Activated gamma-delta T cell treated with anti-CD3 and anti-CD28 coated beads, Interleukin-2, amount 50 U/mL, for 16 hours (primary cell): ENCODE measurements at places on chromosomes 11 and 22.

- no peak for DNase-seq
These were observed 590.0 kb downstream of the METTL15 start for GRCh38 chr11:28697920-28698827.

DNA sequence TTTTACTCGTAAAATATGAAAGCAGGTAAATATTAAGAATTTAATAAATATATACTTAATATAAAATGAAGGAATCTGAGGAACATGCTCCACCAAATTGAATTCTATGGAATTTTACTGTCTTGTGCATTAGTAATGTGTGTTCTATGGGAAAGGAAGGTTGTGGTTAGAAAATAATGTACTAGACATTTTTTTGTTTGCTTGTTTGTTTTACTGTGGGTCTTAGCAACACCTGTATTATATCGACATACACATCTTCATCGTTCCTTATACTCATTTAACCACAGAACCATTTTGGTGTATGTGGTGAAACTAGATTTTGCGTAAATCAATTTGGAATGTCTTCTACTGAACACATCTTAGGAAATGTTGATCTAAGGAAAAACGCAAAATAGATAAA, 114.1 kb upstream of the MTMR2 start:
- DNase-seq: no peak

GRCh38 chr11:3000032-3000961, 8.2 kb upstream of the NAP1L4 start:
- no peak for DNase-seq

DNA sequence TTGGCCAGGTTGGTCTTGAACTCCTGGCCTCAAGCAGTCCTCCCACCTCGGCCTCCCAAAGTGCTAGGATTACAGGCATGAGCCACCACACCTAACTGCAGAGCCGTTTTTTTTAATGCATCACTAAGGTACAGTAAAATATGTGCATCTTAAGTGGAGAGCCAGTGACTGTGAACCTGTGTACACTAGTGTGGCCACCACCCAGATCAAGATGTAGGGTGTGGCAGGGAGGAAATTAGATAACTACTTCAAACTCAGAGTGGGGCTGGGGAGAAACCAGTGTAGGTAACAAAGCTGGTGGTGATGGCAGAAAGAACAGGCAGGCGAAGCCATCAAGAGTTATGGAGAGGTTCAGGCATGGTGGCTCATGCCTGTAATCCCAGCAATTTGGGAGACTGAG, 14.4 kb downstream of the SNAP29 start:
- DNase-seq: no peak

- DNase-seq: peak; percentile 71
These were observed 11.0 kb downstream of the CRELD2 start for GRCh38 chr22:49929211-49929979.

- DNase-seq: no peak
These were observed 708.9 kb upstream of the CCDC179 start for GRCh38 chr11:23569134-23569533.

DNA sequence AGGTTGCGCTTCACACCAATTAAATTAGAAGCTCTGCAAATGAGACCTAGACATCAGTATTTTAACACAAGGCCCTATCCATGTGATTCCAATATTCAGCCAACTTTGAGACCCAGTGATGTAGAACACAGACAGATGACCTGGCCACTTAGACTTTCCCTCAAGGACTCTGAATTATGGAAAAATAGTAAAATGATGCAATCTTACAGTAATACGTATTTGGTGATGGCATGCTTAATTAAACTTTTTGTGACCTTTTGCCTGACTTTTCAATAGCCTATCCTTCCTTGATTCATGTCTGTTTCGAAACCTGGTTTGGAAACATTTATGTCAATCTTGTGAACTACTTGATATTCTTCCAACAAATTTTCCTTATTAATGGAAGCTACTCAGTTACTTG, 521.2 kb downstream of the KCNA4 start:
- no peak for DNase-seq

DNA sequence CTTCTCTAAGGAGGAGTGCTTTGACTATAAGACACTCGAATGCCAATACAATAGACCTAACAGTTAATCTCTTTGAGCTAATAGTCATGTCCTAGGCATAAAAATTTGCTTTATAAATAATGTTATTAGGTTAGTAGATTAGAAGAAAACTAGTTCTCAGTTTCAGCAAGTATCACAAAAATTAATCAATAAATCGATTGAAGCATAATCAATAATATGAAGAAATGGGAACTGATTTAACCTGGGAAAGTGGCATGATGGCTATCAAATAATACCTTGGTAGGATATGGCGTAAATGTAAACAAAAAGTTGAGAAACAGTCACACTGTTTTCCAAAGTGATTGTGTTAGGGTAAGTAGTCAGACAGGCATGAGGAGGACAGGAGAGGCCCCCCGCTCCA, 676.3 kb downstream of the OPCML start:
- DNase-seq: no peak

- no peak for DNase-seq
These were observed 597.2 kb downstream of the DLG2 start for GRCh38 chr11:85029964-85030363.

GRCh38 chr11:33919645-33920044, 27.8 kb upstream of the LMO2 start:
- no peak for DNase-seq
